ENCODE measurements at places on chromosomes 2 and 18.

DNA sequence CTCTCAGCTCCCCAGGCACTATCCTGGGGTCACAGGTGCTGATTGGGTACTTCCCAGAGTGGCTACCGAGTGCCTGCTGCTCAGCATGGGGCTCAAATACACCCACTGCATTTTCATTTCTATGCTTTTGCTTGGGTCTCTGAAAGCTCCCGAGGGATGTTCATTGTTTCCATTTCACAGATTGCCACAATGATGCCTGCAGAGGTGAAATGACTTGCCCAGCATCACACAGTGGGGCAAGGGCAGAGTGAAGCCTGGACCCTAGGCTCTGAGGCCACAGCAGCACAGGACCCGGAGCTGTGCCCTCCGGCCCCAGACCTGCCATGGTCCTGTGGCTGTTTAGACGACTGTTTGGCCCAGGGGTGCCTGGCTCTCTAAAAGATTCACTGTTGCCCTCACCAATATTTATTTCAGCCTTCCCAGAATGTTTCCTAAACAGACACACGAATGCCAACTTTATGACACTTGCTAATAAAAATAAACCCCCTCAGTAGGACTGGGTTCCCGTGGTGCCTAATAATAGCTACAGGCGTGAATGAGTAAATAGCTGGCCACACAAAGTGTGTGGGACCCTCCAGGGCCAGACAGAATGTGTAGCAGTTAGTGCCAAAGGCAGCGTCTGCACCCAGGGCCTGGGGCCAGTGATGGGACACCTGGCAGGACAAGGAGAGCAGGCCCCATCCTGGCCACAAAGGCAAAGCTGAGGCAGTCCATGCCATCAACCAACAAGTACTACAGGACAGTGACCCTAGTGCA, 11.5 kb upstream of the ST8SIA5 start:
- no peak for DNase-seq

DNA sequence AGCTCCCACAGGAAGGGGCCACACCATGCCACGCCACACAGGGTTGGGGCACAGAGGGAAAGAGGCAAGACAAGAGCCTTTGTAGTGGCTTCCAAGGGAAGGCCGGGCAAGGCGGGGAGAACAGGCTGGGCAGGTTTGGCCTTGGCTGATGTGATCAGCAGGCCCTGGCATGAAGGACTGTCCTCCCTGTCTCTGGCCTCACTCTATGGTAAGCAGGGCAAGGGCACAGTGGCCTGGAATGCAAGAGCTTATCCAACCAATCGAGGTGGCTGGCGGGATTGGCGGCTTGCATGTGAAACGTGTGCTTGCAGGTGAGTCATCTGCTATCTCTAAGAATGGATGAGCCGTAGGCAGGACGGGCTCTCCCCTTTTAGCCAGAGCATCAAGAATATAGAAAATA, 6.4 kb upstream of the ATP9B start:
- DNase-seq = no peak

- DNase-seq = no peak
These were observed 174.5 kb downstream of the LAMA1 start for GRCh38 chr18:6943143-6943542.

GRCh38 chr2:177556153-177556552, 163.6 kb downstream of the AGPS start:
- DNase-seq = no peak

GRCh38 chr2:55213822-55214221, 18.3 kb downstream of the CLHC1 start:
- no peak for DNase-seq

All from activated naive CD8-positive, alpha-beta T cell treated with anti-CD3 and anti-CD28 coated beads, Interleukin-2, amount 50 U/mL, for 24 hours (primary cell).